IPS-NIHi11 (cell line): ENCODE measurements at places on chromosomes 5 and 9.
A peak's percentile ranks its signal among the peaks of the same experiment; 100 is the strongest.

- peak; percentile 36 for DNase-seq
Observed at GRCh38 chr9:18668944-18669343, 195.0 kb downstream of the ADAMTSL1 start.

DNA sequence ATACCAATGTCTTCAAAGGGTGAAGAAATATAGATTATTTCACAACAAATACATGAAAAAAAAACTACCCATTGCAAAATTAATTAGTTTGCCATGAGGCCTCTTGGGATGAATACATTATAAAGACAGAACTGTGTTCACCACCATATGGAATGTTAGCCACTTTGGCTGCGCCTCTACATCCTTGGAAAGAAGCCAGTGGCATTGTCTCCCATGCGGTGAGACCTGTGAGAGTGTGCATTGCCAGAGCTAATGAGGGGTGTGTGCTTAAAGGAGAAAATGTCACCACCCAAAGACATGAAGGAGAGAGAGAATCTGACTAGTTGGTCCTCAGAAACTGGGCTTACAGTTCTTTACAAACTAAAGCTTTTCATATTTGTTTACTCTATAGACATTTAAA lies 110.6 kb downstream of the PLPPR1 start:
- no peak for DNase-seq

- no peak for DNase-seq
Observed at GRCh38 chr5:2190549-2190948, 307.8 kb upstream of the IRX4 start.

GRCh38 chr9:88992556-88992955 lies 1.3 kb downstream of the S1PR3 start:
- DNase-seq = no peak

DNA sequence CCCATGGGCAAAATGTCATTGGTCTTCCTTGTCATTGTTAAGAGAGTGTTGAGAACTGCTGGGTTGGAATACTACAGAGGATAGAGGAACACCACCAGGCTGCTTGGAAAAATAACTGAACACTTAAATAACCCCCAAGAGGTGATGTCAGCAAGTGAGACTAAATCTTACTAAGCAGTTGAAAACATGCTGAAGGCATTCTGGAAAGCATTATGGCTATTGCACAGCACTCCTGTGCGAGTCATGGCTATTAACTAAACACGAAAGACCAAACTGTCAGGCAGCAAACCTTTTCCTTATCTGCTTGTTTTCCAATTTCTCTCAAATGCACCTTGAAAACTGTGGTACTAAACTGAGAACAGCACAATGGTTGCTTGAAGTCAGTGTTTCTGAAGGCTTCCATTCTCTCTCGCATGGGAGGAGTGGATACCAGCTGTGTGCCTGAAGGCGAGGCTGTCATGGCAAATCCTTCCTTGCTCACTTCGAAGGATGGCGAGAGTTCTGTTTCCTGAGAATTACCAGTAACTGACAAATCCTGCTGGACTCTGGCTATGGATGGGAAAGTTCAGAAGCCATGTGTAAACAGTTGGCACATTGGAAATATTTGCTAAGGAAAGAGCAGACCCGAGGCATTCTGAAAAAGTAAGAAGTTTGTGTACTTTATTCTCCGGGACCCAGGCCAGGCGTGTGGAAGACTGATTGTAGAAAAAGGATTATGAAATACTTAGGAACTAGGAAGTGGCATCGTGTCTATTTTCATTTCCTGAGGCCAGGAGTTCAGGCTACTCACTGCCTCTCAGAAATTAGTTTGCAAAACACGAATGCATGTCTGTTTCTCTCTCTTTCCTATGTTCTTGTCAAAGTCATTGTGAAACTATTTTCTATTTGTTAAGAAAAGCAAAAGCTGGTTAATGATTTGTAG lies 182.1 kb downstream of the DMRT2 start:
- DNase-seq = no peak
